ENCODE measurements at places on chromosomes 7 and 10. TPM values are rescaled to one million over a fixed set of nuclear protein-coding genes. Genes with fewer than 3 reads are reported as not detected.

DNA sequence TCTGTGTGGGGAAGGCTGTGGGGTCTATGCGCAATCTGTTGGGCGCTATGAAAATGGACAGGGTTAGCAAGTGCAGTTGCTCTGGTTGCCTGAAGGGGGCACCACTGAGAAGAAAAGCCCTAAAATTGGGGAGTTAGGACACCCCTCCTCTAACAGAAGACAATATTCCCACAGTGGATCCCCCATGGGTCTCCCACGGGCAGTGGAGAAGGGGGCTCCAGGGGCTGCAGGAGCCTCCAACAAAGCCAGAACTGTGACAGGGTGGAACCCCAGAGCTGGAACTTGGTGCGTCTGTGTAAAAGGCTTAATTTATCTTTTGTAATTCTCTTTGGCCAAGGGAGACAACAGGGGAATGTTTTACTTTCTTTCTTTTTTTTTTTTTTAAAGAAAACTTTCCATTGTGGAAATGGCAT is 12.5 kb upstream of the COL13A1 start:
- no peak for DNase-seq

- DNase-seq: no peak
Measured at GRCh38 chr10:97204826-97205679, 19.3 kb upstream of the SLIT1 start.

GRCh38 chr10:127798111-127798510 is 61.1 kb downstream of the FOXI2 start:
- DNase-seq: no peak

The SPDYE6 gene
- total RNA-seq: not detected

GRCh38 chr7:108434010-108434409 is 22.2 kb downstream of the NRCAM start:
- DNase-seq: no peak

DNA sequence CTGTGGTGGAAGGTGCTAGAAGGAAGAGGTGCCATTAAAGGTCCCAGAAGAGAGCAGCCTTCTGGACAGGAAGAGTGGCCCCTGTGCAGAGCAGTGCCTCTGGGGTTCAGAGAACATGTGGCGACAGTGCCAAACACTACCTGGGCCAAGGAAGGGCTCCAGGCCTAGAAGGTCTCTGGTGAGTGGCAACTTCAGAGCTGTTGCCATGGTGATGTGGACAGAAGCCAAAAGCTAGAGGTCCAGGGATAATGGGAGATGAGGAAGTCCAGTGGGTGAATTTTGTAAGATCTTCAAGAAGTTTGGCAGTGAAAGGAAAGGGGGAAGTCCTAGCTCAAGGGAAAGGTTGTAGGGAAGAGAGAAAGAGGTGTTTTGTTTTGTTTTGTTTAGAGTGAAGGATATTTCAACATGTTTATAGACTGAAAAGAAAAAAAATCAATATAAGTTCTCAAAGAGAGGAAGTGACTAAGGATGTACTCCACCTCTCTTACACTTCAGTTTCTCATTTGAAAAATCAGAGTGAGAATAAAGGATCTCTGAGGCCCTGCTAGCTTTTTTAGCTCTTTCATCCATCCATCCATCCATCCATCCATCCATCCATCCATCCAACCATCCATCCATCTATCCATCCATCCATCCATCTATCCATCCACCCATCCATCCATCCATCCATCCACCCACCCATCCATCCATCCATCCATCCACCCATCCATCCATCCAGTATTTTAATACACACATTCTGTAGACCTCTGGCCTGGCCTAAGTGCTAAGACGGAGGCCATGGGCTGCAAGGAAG is 77.1 kb upstream of the DUSP5 start:
- DNase-seq: peak; percentile 83

DNA sequence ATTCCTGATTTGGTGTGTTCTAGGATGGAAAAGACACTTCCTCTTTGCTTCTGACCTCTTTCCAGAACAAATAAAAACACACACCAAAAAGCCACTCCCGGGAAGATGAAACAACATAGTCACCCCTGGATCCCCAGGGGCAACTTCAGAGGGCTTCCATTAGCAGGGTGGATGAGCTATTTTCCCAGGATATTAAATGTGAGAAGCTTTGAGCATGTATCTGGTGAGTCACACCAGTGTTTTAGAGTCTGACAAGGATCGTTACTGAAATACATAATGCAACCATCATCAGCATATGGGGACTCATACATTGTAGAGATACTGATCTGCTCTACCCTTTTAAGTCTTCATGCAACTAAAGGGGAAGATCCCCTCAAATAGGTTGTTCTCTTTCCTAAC is 115.5 kb upstream of the ZNF438 start:
- DNase-seq: peak; percentile 79

GRCh38 chr10:68792115-68792514 is 35.2 kb upstream of the STOX1 start:
- peak; percentile 12 for DNase-seq

DNA sequence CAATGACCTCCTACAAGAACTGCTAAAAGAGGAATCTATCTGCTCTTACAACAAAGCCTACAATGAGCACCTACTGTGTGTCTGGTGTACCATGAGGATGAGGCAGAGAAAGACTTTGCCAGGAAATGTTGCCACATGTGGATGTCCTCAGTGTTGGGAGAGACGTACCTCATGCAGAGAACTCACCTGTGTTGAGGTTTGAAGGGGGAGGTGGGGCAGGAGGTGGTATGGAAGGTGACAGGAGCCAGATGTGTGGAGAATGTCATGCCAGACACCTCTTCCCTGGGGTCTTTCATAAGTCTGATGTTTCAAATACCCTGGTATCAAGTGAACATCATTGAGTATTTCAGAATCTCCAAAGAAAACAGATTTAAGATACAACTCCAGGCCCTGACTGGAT is 220.1 kb upstream of the RNF32 start:
- no peak for DNase-seq

GRCh38 chr7:126760914-126761577 is 491.7 kb downstream of the GRM8 start:
- no peak for DNase-seq

The AHCYL2 gene
- 7.2 TPM for total RNA-seq

- no peak for DNase-seq
Measured at GRCh38 chr10:86583983-86584382, 62.4 kb upstream of the WAPL start.

The SPDYE8 gene
- total RNA-seq: not detected

The KCNIP2 gene
- 0.51 TPM for total RNA-seq

DNA sequence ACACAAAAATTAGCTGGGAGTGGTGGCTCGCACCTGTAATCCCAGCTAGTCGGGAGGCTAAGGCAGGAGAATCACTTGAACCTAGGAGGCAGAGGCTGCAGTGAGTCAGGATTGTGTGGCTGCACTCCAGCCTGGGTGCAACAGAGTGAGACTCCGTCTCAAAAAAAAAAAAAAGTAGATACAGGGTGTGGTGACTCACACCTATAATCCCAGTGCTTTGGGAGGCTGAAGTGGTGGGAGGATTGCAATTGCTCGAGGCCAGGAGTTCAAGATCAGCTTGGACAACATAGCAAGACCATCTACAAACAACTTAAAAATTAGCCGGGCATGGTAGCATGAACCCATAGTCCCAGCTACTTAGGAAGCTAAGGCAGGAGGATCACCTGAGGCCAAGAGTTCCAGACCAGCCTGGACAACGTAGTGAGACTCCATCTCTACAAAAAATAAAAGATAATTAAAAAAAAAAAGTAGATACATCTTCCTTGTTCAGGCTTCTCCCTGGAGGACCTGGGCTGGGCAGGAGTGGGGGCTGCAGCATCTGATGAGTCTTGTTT is 2.0 kb downstream of the MOSPD3 start:
- no peak for DNase-seq

The ATRNL1 gene
- 0.53 TPM for total RNA-seq

DNA sequence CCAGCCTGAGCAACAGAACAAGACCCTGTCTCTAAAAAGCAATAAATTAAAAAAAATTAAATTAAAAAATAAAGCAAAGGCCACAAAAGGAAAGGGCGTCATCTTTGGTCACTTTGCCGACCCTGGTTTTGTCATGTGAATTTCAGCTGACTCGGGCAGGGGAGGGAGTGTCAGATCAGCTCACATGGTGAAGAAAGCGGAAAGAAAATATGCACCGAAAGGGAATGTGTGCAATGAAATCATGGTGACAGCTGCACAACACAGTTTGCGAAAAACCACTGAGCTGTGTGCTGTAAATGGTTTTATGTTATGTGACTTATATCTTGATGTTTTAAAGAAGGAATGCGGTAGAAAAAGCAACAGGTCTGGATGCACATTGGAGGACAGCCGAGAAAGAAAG is 39.8 kb downstream of the RCC1L start:
- DNase-seq: no peak

DNA sequence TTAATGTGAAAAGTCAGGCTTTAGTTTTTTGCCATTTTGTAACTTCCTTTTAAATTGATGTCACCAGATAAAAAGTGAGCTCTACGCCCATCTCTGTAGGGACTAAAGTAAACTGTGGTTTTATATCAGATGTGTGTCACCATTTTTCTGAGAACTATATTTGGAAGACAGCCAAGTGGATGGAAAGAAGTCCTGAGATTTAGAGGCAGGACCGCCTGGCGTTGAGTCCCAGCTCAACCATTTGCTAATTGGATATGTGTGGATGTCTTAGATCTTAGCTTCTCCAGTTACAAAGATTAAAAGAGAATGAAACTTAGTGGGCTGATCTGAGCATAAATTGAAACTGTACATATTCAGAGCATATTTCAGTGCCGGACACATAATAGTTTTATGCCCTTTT is 691.6 kb upstream of the CELF2 start:
- no peak for DNase-seq

The PPP1R9A gene
- total RNA-seq: 1.0 TPM

DNA sequence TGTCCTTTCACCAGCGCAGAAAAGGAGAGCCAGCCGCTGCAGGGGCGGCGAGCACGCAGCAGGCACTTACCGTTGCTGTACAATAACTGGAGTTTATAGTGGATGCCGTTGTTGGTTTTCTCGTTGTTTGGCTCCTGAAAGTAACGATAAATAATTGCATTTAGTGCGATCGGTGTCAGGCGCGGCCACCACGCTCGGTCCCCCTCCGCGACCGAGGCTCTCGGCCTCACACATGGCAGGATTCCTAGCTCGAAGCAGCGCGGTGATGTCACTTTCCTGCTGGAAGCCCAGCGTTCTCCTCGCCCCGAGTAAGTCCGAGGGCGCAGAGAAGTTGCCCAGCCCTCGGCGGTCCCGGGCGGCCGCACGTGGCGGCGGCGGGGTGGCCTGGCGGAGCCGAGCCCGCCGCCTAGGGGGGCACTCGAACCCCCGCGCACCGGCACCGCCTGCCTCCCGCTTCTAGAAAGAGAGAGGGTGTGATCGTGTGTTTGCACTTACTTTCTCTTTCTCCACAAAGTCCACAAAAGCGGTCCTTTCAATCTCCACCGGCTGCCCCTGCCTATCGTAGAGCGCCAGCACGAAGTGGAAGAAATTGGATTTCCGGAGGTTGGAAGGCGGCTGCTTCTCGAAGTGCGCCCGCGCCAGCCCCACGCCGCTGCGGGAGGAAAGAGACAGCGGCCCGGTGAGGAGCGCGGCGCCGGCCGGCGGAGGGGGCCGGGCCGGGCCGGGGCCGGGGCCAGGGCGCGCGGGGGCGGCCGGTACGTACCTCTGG is 1.0 kb downstream of the EBF3 start:
- DNase-seq: no peak

- DNase-seq: no peak
Measured at GRCh38 chr7:90613088-90613498, 17.0 kb downstream of the CDK14 start.

GRCh38 chr10:130351466-130352290 is 215.5 kb downstream of the GLRX3 start:
- DNase-seq: no peak

DNA sequence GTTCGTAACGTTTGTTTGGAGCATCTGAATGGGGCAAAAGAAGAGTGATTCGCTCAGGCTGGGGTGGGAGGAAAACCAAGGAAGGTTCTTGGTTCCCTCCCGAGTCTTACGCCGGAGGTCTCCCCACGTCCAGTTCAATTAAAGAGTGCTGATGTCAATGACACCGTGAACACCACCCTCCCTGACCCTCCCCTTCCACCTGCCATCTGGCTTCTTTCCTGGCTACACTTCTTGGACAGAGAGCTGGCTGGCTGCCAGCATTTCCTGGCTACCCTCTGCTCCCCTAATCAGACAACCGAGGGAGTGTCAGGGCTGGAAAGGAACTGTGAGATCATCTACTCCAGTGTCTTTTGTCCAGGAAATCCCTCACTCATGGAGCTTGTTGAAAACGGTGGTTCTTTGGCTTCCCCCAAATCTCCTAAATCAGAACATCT is 24.1 kb upstream of the FFAR4 start:
- peak; percentile 19 for DNase-seq

GRCh38 chr7:17915796-17916195 is 24.5 kb downstream of the SNX13 start:
- peak; percentile 18 for DNase-seq

GRCh38 chr10:103040418-103040817 is 122.3 kb downstream of the CNNM2 start:
- peak; percentile 61 for DNase-seq

DNA sequence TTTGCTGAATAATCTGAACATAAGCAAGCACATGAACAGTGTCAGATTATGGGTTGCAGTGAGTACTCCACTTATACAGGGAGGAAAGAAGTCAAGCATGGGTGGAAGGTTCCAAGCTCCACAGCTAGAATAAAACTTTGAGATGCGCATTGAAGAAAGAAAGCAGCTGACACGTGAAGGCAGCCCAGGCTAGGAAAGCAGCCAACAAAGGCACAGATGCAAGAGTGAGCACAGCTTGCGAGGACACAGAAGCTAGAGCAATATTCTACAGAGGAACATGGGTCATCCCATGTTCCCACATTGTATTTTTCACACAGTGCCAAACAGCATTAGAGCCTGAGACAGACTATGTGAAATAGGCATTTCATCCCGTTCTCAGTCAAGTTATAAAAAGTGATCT is 194.6 kb upstream of the TBX20 start:
- no peak for DNase-seq

The NXPH1 gene
- total RNA-seq: not detected

The LEP gene
- total RNA-seq: under 0.01 TPM

The SYT15 gene
- total RNA-seq: 0.13 TPM

- peak; percentile 82 for DNase-seq
Measured at GRCh38 chr7:114085592-114086501, 167.0 kb upstream of the PPP1R3A start.

GRCh38 chr10:49512121-49512809 is 26.7 kb downstream of the ERCC6 start:
- peak; percentile 25 for DNase-seq

The SPDYE1 gene
- total RNA-seq: not detected

The ABLIM1 gene
- 152 TPM for total RNA-seq

- no peak for DNase-seq
Measured at GRCh38 chr7:118836933-118837332, 612.4 kb downstream of the ANKRD7 start.

DNA sequence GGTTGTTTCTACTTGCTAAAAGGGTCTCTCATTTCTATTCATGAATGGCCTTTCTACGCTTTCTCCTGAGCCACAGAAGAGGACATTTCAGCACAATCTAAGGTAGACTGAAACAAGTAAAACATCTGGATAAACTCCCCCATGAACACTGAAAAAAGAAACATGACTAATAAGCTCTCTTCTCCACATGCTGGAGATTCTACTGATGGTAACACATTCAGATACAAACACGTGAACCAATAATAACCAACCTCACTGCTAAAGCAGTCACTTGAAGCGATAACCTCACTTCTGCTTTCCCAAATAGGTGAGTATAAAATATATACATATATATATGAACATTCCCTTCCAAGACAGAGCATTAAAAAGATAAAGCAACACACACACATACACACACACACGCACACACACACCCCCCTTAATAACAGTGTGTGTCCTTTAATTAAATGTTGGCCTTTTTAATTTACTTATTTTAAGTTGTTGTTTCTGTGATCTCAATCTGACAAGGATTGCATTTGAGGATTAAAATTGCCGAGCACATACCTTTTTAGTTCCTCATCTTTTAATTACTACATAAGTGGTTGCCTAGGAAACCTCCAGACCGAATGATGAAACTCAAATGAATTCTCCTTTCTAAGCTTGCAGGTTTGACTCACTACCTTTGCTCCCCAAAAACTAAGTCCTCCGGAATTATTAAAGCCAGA is 292.4 kb upstream of the KLF14 start:
- peak; percentile 89 for DNase-seq
